Tracheal epithelial cell (primary cell): ENCODE measurements at places on chromosomes 4 and X. TPM values are rescaled to one million over a fixed set of nuclear protein-coding genes. Genes with fewer than 3 reads are reported as not detected.

The CTAG2 gene
- total RNA-seq = not detected in 2 replicates

The GPC3 gene
- total RNA-seq = under 0.01 TPM in 2 replicates

The GYPB gene
- total RNA-seq = not detected in 2 replicates

The DCAF4L1 gene
- total RNA-seq = 0.21 and 0.48 TPM in 2 replicates

The MAGEE2 gene
- not detected in 2 replicates for total RNA-seq

The ETFDH gene
- 9.9 and 25.2 TPM in 2 replicates for total RNA-seq

The CT45A1 gene
- total RNA-seq = not detected in 2 replicates

The SPATA18 gene
- 12.5 and 15.8 TPM in 2 replicates for total RNA-seq

The PWWP3B gene
- under 0.01 and 0.24 TPM in 2 replicates for total RNA-seq

The TFDP3 gene
- total RNA-seq = not detected in 2 replicates

The HS3ST1 gene
- 2.3 and 6.5 TPM in 2 replicates for total RNA-seq

The RNF128 gene
- total RNA-seq = 19.0 and 51.8 TPM in 2 replicates

The DMRTC1B gene
- total RNA-seq = not detected in 2 replicates

The ZC4H2 gene
- total RNA-seq = 3.4 and 5.3 TPM in 2 replicates

The PNMA5 gene
- not detected in 2 replicates for total RNA-seq

The SERPINA7 gene
- not detected in 2 replicates for total RNA-seq

The C1QTNF7 gene
- total RNA-seq = 0.24 TPM in 1 of 2 replicates, not detected in the other

The PRKX gene
- 34.5 and 45.8 TPM in 2 replicates for total RNA-seq

The KLHL4 gene
- 0.21 and 0.48 TPM in 2 replicates for total RNA-seq

The NLGN4X gene
- total RNA-seq = 0.24 TPM in 1 of 2 replicates, not detected in the other

The TLL1 gene
- total RNA-seq = 1.1 and 3.6 TPM in 2 replicates

The CDKL2 gene
- 1.1 and 3.6 TPM in 2 replicates for total RNA-seq

The F8A3 gene
- 5.3 TPM in 1 of 2 replicates, not detected in the other for total RNA-seq

The AMMECR1 gene
- total RNA-seq = 17.1 and 41.3 TPM in 2 replicates

The PABPC4L gene
- under 0.01 and 0.24 TPM in 2 replicates for total RNA-seq

The USP26 gene
- total RNA-seq = not detected in 2 replicates

The KIAA1210 gene
- not detected in 2 replicates for total RNA-seq

The TRMT44 gene
- total RNA-seq = 14.7 and 22.9 TPM in 2 replicates

The SH3BP2 gene
- total RNA-seq = 45.5 and 46.5 TPM in 2 replicates

The CCDC110 gene
- under 0.01 TPM in 2 replicates for total RNA-seq

The FMR1NB gene
- total RNA-seq = not detected in 2 replicates

The CCDC158 gene
- 0.21 and 0.24 TPM in 2 replicates for total RNA-seq

The GNRHR gene
- total RNA-seq = 0.43 TPM in 1 of 2 replicates, not detected in the other

The PDE6B gene
- total RNA-seq = 0.21 and 4.8 TPM in 2 replicates

The BEND2 gene
- not detected in 2 replicates for total RNA-seq

The H2BW2 gene
- total RNA-seq = not detected in 2 replicates

The NR3C2 gene
- total RNA-seq = 0.64 and 6.0 TPM in 2 replicates

The SLC10A7 gene
- 3.9 and 4.0 TPM in 2 replicates for total RNA-seq

The RADX gene
- 1.9 and 2.7 TPM in 2 replicates for total RNA-seq

The TEX11 gene
- not detected in 2 replicates for total RNA-seq

The SLC38A5 gene
- 208 and 301 TPM in 2 replicates for total RNA-seq

The F9 gene
- not detected in 2 replicates for total RNA-seq

The ELOVL6 gene
- total RNA-seq = 7.5 and 11.7 TPM in 2 replicates

The PNMA3 gene
- total RNA-seq = under 0.01 TPM in 1 of 2 replicates, not detected in the other

The FANCB gene
- 2.4 and 3.0 TPM in 2 replicates for total RNA-seq

The ELK1 gene
- total RNA-seq = 15.8 and 18.3 TPM in 2 replicates

The FAM47E gene
- total RNA-seq = 1.3 TPM in 1 of 2 replicates, not detected in the other

The SMIM31 gene
- not detected in 2 replicates for total RNA-seq

The TMEM156 gene
- total RNA-seq = 11.5 and 11.8 TPM in 2 replicates

The NCAPG gene
- total RNA-seq = 0.64 and 3.4 TPM in 2 replicates

The HS6ST2 gene
- total RNA-seq = 5.8 and 16.4 TPM in 2 replicates

The ATXN3L gene
- total RNA-seq = not detected in 2 replicates

The TDO2 gene
- under 0.01 TPM in 1 of 2 replicates, not detected in the other for total RNA-seq
